Esophagus squamous epithelium (tissue), 5 donors: ENCODE measurements at places on chromosomes 2 and 18.

- DNase-seq = no peak
Measured at GRCh38 chr2:9720352-9721093, 89.7 kb upstream of the YWHAQ start.

DNA sequence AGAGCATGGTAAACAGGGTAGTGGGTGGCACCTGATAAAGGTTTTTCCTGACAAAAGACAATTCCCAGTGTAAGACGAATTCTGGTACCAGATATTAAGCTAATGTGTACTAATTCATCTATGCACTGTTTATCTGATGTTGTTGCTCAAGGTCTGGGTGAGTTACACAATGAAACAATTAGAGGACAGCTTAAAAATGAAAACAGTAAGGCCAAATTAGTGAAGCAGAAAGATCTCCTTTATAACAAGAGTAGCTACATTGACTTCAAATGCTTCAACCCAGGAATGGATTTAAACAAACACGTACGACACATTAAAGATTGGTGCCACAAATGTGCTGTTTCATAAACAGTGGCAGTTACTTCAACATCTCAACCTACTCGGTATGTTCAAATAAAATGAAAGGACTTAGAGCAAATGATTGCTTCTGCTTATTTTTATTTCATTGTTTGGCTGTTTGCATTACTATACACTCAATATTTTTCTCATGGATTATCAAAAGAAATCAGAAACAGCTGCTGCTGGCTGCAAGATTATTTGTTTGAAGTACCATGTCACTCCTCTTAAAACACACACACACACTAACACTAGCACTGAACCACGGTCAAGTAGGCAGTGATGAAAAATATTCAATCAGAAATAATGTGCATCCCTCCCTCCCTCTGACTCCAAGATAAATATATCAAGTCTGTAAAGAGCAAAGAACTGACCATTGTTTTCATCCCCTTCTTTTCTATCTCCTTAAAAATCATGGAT lies 94.4 kb upstream of the RND3 start:
- DNase-seq = no peak

- DNase-seq = no peak
Measured at GRCh38 chr2:85551698-85552678, 9.3 kb downstream of the GGCX start.

- no peak for DNase-seq
Measured at GRCh38 chr2:192559587-192559986, 364.9 kb upstream of the TMEFF2 start.

- no peak for DNase-seq
Measured at GRCh38 chr2:101402630-101403029, 15.3 kb upstream of the CREG2 start.

DNA sequence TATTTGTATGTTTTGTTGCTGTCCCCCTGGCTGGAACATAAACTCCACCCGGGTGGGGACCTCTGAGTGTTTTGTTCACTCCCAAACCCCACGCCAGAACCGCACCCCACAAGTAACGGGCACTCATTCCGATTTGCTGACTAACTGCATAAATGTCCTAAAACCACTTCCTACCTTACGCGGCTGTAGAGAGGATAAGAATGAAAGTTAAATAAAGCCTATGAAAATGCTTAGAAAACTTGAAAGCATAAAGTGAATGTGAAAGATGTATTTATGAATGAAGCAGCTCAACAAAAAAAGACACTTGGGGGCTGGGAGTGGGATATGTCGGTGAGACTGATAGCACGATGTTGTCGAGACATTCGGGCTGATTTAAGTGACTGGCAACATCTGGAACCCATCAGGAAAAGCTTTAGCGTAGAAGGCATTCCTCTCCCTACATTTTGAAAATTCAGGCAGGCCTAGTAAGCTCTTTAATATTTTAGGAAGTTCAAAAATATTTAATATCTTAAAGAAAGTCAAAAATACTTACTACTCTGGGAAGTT lies 206.7 kb downstream of the SH3RF3 start:
- no peak for DNase-seq

DNA sequence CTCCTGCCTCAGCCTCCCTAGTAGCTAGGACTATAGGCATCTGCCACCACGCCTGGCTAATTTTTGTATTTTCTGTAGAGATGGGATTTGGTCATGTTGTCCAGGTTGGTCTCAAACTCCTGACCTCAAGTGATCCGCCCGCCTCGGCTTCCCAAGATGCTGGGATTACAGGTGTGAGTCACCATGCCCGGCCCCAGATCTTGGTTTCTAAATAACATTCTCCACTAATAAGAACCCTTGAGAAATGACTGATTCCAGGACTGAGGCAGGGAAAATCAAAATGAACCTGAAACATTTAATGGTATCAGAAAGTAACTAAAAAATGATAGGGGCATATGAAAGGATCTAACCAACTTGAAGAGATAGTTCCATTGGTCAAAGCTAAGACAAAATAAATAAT lies 34.0 kb downstream of the BMPR2 start:
- DNase-seq = no peak

GRCh38 chr18:3230401-3231334 lies 10.9 kb upstream of the MYOM1 start:
- DNase-seq = no peak

DNA sequence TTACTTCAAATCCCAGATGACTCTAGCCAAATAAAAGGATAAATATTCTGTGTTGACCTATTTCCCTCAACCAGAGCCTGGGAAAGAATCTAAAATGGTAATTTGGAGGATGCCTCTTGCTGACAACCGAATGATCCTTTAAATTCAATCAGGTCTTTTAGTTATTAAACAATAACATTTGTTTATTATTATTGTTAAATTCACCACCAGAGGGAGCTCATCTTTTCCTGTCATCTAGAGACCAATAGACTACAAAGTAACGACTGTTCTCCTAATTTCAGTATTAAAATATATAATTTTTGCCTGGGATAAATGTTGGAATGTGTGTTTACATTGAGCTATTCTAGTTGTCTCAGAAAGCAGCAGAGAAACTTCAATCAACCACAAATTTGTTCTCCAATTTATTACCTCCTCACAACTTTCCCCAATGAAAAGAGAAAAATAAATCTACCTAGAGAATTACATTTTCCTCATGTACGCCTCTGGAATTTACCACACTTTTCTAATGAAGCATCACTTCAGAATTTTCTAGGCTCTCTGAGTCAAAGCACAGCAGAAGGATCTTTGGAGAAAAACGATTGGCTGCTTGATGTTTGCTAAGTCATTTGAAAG lies 142.7 kb downstream of the SCG2 start:
- DNase-seq = no peak

GRCh38 chr18:5414546-5414945 lies 119.0 kb upstream of the ZBTB14 start:
- DNase-seq = no peak
